Hair follicle dermal papilla cell (primary cell): ENCODE measurements at places on chromosomes 13 and 19. TPM values are rescaled to one million over a fixed set of nuclear protein-coding genes. Genes with fewer than 3 reads are reported as not detected.

The PROZ gene
- not detected in 2 replicates for total RNA-seq

The OR7D2 gene
- total RNA-seq, result not detected in 2 replicates

The VPS36 gene
- total RNA-seq, result 36.7 and 38.9 TPM in 2 replicates

The CYP4F22 gene
- total RNA-seq, result not detected in 2 replicates

The PLK5 gene
- total RNA-seq, result under 0.01 and 0.12 TPM in 2 replicates

The CYP4F2 gene
- not detected in 2 replicates for total RNA-seq

The SIGLEC11 gene
- not detected in 2 replicates for total RNA-seq

The SIGLECL1 gene
- not detected in 2 replicates for total RNA-seq

The FOXA3 gene
- total RNA-seq, result not detected in 2 replicates

The OR7D4 gene
- total RNA-seq, result not detected in 2 replicates

The FCAR gene
- not detected in 2 replicates for total RNA-seq

The TMEM238 gene
- 0.16 TPM in 1 of 2 replicates, not detected in the other for total RNA-seq

The KCNN1 gene
- 0.24 TPM in 1 of 2 replicates, not detected in the other for total RNA-seq

The ONECUT3 gene
- not detected in 2 replicates for total RNA-seq

The CLDND2 gene
- not detected in 2 replicates for total RNA-seq

The DPY19L3 gene
- 32.4 and 39.6 TPM in 2 replicates for total RNA-seq

The NCAN gene
- total RNA-seq, result under 0.01 TPM in 1 of 2 replicates, not detected in the other

The PDX1 gene
- not detected in 2 replicates for total RNA-seq

The MRPL4 gene
- total RNA-seq, result 45.6 and 59.9 TPM in 2 replicates

The CGB3 gene
- total RNA-seq, result not detected in 2 replicates

The MTUS2 gene
- 5.5 and 7.4 TPM in 2 replicates for total RNA-seq

The ZNF491 gene
- 3.6 and 4.7 TPM in 2 replicates for total RNA-seq

The ZNF579 gene
- 8.9 and 9.4 TPM in 2 replicates for total RNA-seq

The FUT6 gene
- not detected in 2 replicates for total RNA-seq

The TMEM205 gene
- total RNA-seq, result 51.1 and 82.2 TPM in 2 replicates

The BCL3 gene
- 10.3 and 16.2 TPM in 2 replicates for total RNA-seq

The PROSER1 gene
- total RNA-seq, result 5.3 and 10.7 TPM in 2 replicates

The ZNF547 gene
- total RNA-seq, result 2.9 and 3.9 TPM in 2 replicates

The SLC7A9 gene
- 0.16 TPM in 1 of 2 replicates, not detected in the other for total RNA-seq

The LRRC4B gene
- under 0.01 and 0.16 TPM in 2 replicates for total RNA-seq

The PRR36 gene
- not detected in 2 replicates for total RNA-seq

The PCSK4 gene
- total RNA-seq, result 2.3 and 2.8 TPM in 2 replicates

The FPR1 gene
- total RNA-seq, result 0.61 TPM in 1 of 2 replicates, not detected in the other

The ZNF175 gene
- total RNA-seq, result 8.4 and 9.4 TPM in 2 replicates

The CGB8 gene
- total RNA-seq, result not detected in 2 replicates

The PLA2G4C gene
- 4.7 and 7.7 TPM in 2 replicates for total RNA-seq

The RASAL3 gene
- 0.16 TPM in 1 of 2 replicates, not detected in the other for total RNA-seq

The PRODH2 gene
- not detected in 2 replicates for total RNA-seq

The ATP8B3 gene
- total RNA-seq, result 1.8 and 2.1 TPM in 2 replicates

The CYP4F8 gene
- not detected in 2 replicates for total RNA-seq
